ENCODE measurements at places on chromosomes 2 and 18.

- DNase-seq: no peak
Observed at GRCh38 chr18:62933261-62933887, 218.0 kb downstream of the PHLPP1 start.

GRCh38 chr18:67133669-67134068 lies 382.9 kb downstream of the DSEL start:
- DNase-seq: no peak

- DNase-seq: no peak
Observed at GRCh38 chr2:1607971-1608688, 136.2 kb downstream of the PXDN start.

- no peak for DNase-seq
Observed at GRCh38 chr2:133293544-133294353, 274.5 kb downstream of the NCKAP5 start.

DNA sequence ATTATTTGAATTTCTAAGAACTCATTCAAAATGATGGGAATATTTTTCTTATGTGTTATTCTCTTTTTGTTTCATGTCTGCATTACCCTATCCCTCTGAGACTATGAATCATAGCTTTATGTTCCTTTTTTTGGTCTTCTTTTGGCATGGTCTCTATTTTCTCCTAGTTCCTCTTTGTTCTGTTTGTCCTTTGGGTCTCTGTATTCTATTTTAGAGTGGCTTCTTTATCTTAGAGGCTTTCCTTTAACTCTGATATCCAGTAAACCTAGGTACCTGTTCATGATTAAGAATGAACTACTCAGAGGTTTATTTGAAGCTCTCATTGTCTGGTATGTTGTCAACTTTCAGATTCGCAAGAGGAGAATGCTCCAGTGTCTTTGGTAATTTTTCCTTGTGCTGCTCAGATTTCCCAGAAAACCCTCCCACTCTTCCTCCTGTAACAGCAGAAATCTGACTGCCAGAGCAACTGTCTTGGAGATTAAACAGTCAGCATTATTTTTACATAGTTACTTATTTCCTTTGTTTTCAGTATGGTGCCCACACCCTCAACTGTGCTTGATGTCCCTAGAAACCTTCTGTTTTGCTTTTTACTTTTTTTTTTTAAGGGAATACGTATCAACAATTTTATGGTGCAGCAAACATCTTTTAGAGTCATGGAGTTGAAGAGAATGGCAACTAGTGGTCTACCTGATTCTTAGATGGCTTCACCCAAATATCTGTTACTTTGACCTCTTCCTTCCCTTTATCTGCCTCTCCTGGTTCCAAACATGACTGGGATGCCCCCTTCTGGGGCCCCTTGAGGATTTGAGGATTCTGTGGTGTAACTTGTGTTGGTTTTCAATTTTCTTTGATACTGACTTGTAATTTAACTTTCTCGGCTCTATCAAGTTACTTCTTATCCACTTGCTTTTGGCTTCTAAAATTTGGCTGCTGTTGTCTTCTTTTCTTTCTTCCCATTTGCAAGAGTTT lies 92.0 kb downstream of the DPP10 start:
- no peak for DNase-seq

- no peak for DNase-seq
Observed at GRCh38 chr2:98126061-98126460, 39.1 kb downstream of the VWA3B start.

GRCh38 chr2:100786297-100786658 lies 33.7 kb upstream of the NPAS2 start:
- DNase-seq: no peak

DNA sequence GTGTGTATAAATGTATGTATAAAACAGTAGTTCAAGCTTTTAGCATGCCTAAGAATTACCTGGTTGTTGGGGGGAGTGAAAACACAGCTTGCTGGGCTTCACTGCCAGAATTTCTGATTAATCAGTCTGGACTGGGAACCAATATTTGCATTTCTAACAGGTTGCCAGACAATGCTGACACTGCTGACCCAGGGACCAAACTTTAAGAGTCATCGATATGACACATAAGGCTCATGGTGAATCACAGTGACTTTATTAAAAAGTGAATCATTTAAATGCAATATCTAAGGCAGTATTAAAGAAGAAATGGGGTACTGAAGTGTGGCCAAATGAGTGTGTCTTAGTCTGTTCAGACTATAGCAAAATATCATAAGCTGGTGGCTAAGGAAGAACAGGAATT lies 195.9 kb upstream of the DTNA start:
- no peak for DNase-seq

DNA sequence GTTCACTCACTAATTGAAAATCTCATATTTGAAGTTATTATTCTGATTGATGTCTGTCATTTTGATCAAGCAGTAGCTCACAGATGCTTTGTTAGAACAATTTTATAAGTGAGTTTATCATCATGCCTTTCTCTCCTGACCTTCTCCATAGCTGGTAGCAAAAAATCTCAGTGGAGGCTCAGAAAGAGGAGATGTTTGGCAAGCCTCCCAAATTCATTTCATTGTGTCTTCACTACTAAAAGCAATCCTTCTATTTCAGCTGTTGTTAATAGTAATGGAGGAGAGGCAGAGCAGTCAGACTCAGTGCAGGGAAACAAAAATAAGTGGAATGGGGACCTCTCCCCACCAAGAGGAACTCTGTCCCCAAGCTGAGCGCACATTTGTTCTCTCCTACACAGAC lies 2127.8 kb upstream of the CELF4 start:
- DNase-seq: no peak

DNA sequence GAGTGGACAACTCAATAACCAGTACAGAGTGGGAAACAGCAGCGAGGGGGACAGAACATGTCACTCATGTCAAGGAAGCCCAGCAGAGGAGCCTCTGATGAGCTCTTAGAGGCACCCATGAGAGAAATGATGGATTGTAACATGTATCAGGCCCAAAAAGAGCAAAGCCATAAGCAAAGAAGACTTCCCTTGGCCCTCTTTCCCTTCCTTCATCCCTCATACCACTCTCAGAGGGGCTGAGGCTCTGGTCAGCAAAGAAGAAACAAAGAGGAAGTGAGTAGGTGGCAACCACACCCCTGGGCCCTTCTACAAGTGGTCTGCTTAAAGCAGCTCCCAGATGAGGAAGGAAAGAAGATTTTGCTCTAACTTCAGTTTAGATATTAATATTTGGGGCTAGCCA lies 112.8 kb downstream of the CDC42EP3 start:
- DNase-seq: no peak

DNA sequence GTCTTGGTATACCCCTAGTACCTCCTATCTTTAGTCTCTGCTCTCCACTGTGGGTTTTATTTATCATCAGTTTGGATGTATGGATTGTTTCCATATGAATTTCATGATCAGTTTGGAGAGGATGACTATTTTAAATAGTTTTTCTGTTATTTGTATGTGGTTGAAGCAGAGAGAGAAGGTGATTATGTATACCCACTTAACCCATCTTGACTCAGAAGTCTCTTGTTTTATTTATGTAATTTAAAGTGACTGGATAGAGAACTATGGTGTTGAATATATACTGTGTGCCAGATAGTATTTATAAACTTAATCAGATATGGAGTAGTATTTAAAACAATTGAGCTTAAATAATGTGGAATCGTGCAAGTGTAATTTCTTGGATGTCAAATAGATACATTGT lies 39.9 kb downstream of the SMAD4 start:
- DNase-seq: no peak

- DNase-seq: no peak
Observed at GRCh38 chr2:128348701-128349100, 30.0 kb upstream of the HS6ST1 start.

- DNase-seq: no peak
Observed at GRCh38 chr18:45670281-45670962, 53.6 kb upstream of the SLC14A1 start.

DNA sequence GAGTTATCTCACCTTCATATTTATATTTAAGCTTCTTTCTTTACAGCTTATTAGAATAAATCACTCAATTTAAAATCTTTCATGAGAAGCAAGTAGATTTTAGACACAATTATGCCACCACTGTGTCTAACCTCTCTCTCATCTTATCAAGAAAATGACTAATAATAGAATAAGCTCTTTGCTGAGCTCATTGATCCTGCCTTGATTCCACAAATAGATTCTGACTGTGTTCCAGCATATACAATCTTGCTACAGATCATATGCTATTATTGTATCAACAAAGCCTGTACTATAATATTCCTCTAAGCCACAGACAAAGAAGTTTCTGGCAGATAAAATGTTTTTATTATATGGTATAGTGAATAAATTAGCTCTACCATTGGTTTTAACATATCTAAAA lies 168.7 kb upstream of the GULP1 start:
- no peak for DNase-seq

DNA sequence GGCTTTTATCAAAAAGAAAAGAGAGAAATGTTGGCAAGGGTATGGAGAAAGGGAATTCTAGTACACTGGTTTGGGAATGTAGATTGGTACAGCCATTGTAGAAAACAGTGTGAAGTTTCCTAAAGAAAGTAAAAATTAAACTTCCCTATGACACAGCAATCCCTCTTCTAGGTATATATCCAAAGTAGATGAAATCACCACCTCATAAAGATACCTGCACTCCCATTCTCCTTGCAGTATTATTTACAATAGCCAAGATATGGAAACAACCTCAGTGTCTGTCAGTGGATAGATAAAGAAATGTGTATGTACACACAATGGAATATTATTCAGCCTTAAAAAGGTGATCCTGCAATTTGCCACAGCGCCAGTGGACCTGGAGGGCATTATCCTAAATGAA lies 147.2 kb upstream of the NOSTRIN start:
- DNase-seq: no peak

DNA sequence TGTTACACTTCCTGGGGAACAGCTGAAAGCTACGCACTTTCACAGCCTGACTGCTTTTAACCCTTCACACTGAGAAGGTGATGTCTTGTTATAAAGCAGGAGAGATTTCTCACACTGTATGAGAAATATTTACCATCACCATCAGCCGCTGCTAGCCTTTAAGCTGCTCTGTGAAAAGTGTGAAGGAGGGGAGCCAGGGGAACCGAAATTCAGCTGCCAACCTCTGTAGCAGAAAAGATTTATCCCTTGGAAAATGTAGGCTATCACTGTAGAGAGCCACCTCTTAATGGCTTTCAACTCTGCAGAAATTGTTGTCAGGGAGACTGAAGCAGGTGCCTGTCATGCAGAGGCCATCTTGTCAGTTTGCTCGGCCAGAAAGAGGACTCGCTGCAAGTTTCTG lies 145.3 kb downstream of the SP3 start:
- DNase-seq: no peak

GRCh38 chr2:225841314-225841713 lies 441.8 kb downstream of the NYAP2 start:
- DNase-seq: no peak

DNA sequence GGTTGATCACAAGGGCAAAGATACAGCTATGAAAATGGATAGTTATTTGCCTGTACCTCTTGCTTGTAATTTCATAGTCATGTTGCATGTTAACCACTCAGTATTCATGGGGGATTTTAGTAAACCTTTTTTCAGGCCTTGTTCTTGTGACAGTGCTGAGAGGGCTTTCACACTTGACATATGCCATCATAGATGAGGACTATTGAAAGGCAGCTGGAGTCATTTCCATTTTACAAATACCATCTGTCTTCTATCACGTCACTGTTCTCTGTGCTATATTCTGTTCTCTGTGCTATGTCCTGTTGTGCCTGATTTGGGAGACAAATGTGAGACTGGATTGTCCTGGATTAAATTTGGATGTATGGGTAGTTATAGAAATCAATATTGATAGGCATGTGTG lies 131.7 kb downstream of the LYPD6B start:
- no peak for DNase-seq

DNA sequence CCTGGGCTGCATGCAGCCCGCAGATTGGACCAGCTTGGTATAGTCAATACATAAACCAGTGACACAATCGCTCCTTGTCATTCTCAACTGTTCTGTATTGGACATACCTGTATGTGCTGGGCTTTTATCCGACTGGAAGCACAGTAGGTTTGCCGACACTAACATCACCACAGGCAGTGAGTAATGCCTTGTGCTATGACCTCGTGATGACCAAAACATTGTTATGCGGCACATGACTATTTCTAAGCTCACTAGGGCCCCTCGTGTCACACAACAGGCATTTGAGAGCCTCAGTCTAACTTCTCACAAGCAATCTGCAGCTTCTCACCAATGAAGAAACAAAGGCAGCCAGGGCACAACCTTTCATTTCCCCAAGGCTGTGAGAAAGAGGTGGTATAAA lies 320.8 kb downstream of the AFF3 start:
- no peak for DNase-seq

DNA sequence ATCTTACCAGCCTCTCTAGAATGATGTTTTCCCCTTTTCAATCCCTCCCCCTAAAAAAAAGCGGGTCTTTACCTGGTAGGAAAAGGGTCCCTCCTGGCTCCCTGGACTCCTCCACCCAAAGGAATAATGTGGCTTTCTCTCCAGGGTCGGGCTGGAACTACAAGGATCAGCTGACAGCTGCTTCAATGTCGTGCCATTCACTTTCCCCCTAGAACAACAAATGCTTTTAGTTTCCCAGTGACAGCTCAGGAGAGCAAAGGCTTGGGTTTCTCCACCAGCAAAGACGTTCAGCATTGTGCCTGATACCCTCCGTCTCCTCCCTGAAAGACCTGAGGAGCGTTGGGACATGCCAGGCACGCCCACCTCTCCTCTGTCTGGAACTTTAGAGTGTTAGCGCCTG lies 173.8 kb upstream of the SIX3 start:
- DNase-seq: no peak

DNA sequence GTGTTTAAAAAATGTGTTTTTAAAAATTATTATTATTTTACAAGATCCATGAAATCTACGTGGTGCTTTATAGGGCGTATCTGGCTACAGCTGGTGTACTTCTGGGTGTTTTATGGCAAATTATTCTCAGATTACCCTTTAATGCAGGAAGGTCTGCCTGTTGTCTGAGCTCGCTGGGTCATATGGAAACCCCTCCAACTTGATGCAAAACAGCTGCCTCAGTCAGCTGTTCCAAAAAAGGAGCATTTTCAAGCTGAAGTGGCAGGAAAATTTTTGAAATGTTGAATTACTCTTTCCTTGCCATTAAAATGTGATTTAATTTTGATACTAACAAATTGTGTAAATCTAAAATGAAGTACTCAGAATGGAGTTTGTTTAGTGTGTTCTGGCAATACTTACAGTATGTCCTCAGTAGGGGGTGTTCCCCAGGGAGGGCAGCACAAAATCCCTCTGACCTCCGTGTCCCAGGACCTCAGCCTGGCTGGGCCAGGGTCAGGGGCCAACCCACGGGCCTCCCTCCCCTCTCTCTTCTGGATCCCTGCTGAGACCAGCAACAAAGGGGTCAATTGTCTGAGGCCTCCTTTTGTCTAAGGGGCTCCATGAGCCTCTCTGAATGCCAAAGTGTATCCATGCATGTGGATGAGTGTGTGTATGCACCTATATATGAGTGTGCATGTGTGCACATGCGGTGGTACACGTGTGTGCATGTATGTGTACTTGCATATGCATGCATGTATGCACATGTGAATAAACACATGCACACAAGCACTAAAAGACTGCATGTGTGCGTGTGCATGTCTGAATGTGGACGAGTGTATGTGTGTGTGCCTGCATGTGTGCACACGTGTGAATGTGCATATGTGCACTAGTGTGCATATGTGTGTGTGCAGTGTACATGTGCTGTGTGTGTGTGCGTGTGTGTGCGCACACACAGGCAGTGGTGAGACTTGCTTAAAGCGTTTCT lies 105.4 kb downstream of the ACOXL start:
- DNase-seq: no peak

- no peak for DNase-seq
Observed at GRCh38 chr2:207165121-207166038, at the start of gene KLF7. Gene KLF7, minus strand, starts transcription at chr2:207165948. Its CDS starts 380 bp downstream, at chr2:207165568.

Measured in activated CD8-positive, alpha-beta memory T cell treated with anti-CD3 and anti-CD28 coated beads for 1 hour (primary cell).